ENCODE measurements at places on chromosomes 5 and 9. TPM values are rescaled to one million over a fixed set of nuclear protein-coding genes. Genes with fewer than 3 reads are reported as not detected.

SOWAHA gene
- total RNA-seq = not detected

FAM200C gene
- 5.5 TPM for total RNA-seq

SH3PXD2B gene
- 46.7 TPM for total RNA-seq

BNIP1 gene
- total RNA-seq = 20.9 TPM

TSLP gene
- 20.8 TPM for total RNA-seq

LOX gene
- 193 TPM for total RNA-seq

NME5 gene
- total RNA-seq = 6.0 TPM

GRXCR2 gene
- not detected for total RNA-seq

TAF11L10 gene
- total RNA-seq = not detected

OMD gene
- total RNA-seq = 0.33 TPM

NR6A1 gene
- 1.2 TPM for total RNA-seq

C5orf47 gene
- not detected for total RNA-seq

BHMT2 gene
- total RNA-seq = 6.8 TPM

PCDHGB4 gene
- total RNA-seq = 17.4 TPM
